ENCODE measurements at places on chromosomes 4 and X.

DNA sequence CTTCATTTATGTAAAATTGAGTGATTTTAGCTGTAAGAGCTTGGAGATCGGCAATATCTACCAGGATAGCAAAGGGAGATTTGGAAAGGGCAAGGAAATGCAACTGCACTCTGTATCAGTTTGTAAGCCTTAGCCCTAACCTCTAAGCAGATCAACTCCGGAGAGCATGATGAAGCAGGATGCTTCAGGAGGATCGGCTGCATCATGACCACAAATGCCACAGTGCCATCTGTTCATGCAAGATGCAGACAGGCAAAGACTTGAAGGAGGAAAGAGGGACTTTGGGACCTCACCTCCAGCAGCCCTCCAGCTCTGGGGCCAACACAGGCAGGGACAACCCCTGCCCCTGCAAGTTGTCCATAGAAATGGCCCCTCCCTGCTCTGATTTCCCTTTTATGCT, 377.6 kb upstream of the GATB start:
- DNase-seq, result no peak

- DNase-seq, result no peak
These were observed 166.1 kb downstream of the BCOR start for GRCh38 chrX:39931529-39932282.

DNA sequence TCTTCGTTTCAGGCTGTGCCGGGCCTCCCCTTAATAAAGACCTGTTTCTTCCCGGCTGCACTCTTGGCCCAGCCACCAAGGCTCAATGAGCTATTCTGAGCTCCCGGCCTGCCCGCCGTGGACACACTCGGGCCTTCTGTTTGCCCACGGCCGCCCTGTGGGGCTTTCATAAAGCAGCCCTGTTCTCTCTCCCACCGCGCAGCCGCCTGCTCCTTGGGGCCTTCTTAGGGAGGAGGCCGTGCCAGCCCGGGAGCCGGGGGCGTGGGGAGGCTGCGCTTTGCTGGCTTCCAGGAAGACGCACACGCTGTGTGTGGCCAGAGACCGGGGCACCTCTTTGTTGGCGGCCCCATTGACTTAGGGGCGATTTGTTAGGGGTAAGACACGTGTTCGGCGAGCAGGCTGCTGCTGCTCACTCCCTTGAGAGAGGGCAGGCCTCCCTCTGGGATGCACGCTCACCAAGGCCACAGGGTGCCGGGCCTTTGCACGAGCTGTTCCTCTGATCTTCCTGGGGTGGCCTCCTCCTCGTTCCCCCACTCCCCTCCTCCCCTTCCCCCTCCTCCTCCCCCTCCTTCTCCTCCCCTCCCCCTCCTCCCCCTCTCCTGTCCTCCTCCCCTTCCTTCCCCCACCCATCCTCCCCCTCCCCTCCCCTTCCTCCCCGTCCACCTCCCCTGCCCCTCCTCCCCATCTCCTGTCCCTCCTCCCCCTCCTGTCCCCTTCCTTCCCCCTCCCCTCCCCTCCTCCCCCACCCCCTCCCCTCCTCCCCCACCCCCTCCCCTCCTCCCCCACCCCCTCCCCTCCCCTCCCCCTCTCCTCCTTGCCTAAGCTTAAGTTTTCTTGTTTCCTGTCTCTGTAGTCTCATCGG, 11.3 kb downstream of the BLOC1S4 start:
- no peak for DNase-seq

DNA sequence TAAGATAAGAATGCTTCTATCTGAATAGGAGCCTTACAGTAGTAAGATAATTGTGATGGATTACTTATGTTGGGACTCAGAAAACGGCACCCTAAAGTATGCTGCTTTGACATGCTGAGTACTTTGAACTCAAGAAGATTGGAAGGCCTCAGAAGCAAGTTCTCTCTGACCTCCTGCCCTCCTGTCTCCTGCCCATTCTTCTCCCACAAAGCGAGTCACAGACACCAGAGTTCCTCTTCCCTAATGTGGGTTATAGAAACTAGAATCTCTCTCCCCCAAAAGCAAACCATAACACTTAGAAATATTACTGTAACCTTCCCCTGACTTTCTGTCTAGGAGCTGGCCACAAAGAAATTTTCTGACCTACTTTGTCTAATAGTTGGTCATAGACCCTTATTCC, 76.5 kb downstream of the DDIT4L start:
- DNase-seq, result no peak

- DNase-seq, result no peak
These were observed 353.3 kb upstream of the EMCN start for GRCh38 chr4:100870940-100871772.

DNA sequence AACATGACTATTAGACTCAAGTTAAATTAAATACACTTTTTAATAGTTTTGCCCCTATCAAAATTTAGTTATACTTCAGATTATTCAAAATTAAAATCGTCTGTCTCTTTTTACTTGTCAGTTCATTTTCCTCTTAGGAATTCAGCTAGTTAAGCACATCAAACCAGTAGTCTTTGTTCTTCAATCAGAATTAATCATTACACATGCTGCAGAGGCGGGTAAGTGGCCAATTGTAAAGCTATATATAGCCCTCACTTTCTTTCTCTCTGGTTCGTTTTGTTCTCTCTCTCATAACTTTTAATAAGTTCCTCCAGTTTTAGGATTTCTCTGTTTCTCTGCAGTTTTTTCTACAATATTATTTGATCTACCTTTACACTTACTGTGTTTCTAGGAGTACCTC, 359.1 kb upstream of the PABPC4L start:
- DNase-seq, result no peak

- DNase-seq, result no peak
These were observed 19.3 kb downstream of the TMEM154 start for GRCh38 chr4:152660526-152660925.

DNA sequence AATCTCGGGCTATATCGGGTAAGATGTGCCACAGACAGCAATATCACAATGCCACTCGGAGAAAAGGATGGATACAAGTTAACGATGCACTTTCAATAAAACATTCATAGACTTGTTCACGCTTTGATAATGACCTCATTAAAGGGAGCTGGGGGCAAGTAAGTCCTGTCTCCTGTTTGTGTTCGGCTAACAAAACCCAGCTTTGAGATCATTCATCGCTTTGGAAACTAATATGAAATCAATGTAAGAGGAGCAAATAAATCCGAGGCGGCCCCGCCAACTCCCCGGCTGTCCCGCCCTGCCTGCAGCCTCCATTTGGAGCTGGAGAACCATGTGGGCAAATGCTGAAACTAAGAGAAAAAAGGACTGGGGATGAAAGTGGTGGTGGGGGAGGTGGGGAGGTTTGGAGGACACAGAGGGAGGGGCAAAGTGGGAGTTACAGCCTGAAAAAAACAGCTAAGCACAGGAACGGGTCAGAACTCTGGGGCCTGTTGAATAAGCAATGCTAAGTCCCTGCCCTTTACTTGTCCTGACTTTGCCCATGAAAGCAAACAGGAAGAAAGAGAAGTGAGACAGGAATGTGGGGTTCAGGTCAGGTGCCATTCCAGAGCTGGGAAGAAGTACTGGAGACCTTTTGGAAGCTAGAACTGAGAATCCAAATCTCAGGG, 3.5 kb upstream of the GSX2 start:
- DNase-seq, result no peak

GRCh38 chr4:80459918-80460473, 124.5 kb downstream of the CFAP299 start:
- no peak for DNase-seq

DNA sequence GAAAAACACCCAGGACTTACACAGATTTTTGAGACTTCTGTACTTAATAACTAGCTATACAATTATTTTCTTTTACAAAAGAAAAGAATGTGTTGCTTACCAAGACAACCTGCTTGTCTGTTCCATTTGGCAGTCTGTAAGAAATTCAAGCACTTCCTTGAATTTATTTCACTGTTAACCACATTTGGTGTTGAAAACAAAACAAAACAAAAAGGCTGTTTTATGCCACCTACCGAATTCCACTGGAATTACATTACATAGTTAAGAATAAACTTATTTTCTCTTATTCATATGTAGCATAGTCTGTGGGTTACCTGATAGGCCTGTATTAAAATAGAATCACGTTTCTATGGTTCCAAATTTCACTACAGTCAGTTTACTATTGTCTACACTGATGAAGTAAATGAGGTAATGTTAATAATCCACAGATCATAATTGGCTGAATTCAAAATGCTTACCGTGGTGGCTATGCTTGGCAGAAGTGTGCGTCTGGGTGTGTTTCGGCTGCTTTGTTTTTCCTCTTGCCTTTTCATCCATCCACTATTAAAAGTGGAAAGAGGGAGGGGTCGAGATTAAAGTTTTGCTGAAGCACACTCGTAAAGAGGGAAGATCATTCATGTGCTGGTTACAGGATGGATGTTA, at the start of gene TLR1:
TSS of gene TLR1 (minus strand) at position 138 of the 642 bp plus-strand sequence. CDS start 5,960 bp downstream, outside the sequence.
- DNase-seq, result no peak

GRCh38 chrX:22037225-22037624, 5.1 kb downstream of the PHEX start:
- DNase-seq, result no peak

- DNase-seq, result peak; percentile 92
These were observed at the start of gene MANBA for GRCh38 chr4:102760645-102761295. Gene MANBA, minus strand, starts transcription at chr4:102760968. Its CDS starts 74 bp downstream, at chr4:102760894.

- DNase-seq, result no peak
These were observed 161.7 kb upstream of the CXCL13 start for GRCh38 chr4:77443941-77444340.

DNA sequence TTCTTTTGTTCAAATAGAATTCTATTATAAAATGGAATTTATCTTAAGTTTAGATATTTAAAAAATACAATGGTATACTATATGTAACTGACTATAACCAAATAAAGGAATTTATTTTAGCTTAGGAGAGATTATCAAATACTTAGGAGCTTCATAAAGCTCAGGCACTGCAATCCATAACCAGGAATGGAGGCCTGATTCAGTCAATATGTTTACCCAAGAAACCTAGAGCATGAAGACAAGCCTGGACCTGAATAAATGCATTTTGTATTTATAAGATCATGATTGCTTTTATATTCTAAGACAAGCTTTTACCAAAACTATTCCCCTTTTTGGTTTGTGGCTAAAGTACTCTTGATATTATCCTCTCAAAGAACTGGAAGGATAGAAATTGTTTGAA, 742.6 kb downstream of the FAT4 start:
- no peak for DNase-seq

- no peak for DNase-seq
These were observed 297.2 kb upstream of the LDB2 start for GRCh38 chr4:17195461-17196275.

- DNase-seq, result no peak
These were observed 25.2 kb downstream of the PIGG start for GRCh38 chr4:524196-524595.

- DNase-seq, result no peak
These were observed 47.5 kb downstream of the RAPGEF2 start for GRCh38 chr4:159150396-159150795.

GRCh38 chr4:168183717-168184571, 91.6 kb downstream of the ANXA10 start:
- no peak for DNase-seq

DNA sequence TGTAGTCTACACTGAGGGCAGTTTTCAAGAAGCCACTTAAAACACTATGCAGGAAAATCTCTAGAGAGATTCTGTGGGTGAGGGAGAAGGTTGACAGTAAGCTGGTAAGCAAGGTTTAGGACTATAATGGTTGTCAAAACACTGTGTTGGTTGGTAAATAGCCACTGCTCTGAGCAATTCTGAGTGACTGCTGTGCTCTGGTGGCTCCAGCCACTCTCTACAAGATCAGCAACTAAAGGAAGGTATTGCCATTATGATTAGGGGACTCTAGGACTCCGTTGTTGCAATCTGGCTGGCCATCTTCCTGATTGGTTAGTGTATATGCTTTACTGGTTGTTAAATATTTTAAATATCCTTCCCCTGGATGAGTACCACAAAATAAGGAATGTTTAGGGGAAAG, 5.5 kb upstream of the FAM47E start:
- no peak for DNase-seq

GRCh38 chr4:24570574-24571236, 13.6 kb downstream of the DHX15 start:
- DNase-seq, result no peak

DNA sequence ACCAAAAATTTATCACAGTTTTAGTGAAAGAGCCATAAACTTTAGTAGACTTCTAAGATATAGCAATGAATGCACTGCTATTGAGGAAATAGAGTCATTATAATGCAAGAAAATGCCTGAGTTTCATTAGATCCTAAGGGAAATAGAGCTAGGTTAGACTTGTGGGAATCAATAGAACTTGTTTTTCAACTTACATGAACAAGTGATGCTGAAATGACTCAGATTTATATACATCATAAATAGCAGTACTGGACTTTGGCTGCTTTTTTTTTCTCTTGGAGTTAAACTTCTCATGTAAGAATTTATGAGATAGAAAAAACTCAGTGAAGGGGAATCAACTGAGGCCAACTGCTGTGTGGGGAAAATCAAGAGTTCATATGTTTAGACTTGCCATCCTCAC, 216.5 kb upstream of the AADAT start:
- DNase-seq, result no peak

All from GM12891 (cell line).